Activated T-helper 1 cell treated with anti-CD3 and anti-CD28 coated beads, Interleukin-12 subunit alpha, Interleukin-12 subunit beta, Interleukin-2, Interleukin-4 antibody, amounts not matched to agents 30 ng/mL and 10 ng/mL and 1 ng/mL, durations not matched to agents 14 hours and 24 hours and 36 hours (primary cell): ENCODE measurements at places on chromosomes 2 and 18. TPM values are rescaled to one million over a fixed set of nuclear protein-coding genes. Genes with fewer than 3 reads are reported as not detected.

SLC8A1 gene
- 1.8 and 2.9 TPM in 2 replicates for total RNA-seq

PRKAG3 gene
- total RNA-seq, result not detected in 2 replicates

- H3K27me3 ChIP-seq, result no peaks in the 10 kb centered on the region
- H3K27ac ChIP-seq, result no peak overlapping the region
- H3K4me3 ChIP-seq, result no peak overlapping the region
- H3K4me1 ChIP-seq, result no peaks in the 10 kb centered on the region
- DNase-seq, result no peak
Observed at GRCh38 chr2:67142071-67142470, 255.1 kb upstream of the ETAA1 start.

GRCh38 chr2:170436077-170436943, 258.4 kb downstream of the MYO3B start:
- no peak overlapping the region for H3K4me3 ChIP-seq
- H3K27ac ChIP-seq, result no peak overlapping the region
- H3K36me3 ChIP-seq, result no peaks in the 10 kb centered on the region
- DNase-seq, result no peak
- H3K4me1 ChIP-seq, result peaks cover 21% of the 10 kb centered on the region

GRCh38 chr18:60134806-60135205, 235.0 kb downstream of the PMAIP1 start:
- no peaks in the 10 kb centered on the region for H3K27me3 ChIP-seq
- H3K4me1 ChIP-seq, result no peaks in the 10 kb centered on the region
- DNase-seq, result no peak
- no peaks in the 10 kb centered on the region for H3K36me3 ChIP-seq
- no peak overlapping the region for H3K27ac ChIP-seq
- no peak overlapping the region for H3K4me3 ChIP-seq

- H3K27ac ChIP-seq, result no peak within 1 kb of the TSS
- no peaks in the 10 kb centered on the region for H3K36me3 ChIP-seq
- H3K4me3 ChIP-seq, result no peak within 1 kb of the TSS
- no peaks in the 10 kb centered on the region for H3K27me3 ChIP-seq
- no peak for DNase-seq
- no peaks in the 10 kb centered on the region for H3K4me1 ChIP-seq
Observed at GRCh38 chr18:22417496-22418188, at the start of gene CTAGE1. TSS of gene CTAGE1 (minus strand) at chr18:22417915. CDS start at chr18:22417811, 104 bp downstream.

GRCh38 chr2:166410828-166411472, 35.2 kb upstream of the SCN9A start:
- no peaks in the 10 kb centered on the region for H3K4me1 ChIP-seq
- H3K4me3 ChIP-seq, result no peak overlapping the region
- H3K36me3 ChIP-seq, result no peaks in the 10 kb centered on the region
- no peaks in the 10 kb centered on the region for H3K27me3 ChIP-seq
- no peak for DNase-seq
- no peak overlapping the region for H3K27ac ChIP-seq

DNA sequence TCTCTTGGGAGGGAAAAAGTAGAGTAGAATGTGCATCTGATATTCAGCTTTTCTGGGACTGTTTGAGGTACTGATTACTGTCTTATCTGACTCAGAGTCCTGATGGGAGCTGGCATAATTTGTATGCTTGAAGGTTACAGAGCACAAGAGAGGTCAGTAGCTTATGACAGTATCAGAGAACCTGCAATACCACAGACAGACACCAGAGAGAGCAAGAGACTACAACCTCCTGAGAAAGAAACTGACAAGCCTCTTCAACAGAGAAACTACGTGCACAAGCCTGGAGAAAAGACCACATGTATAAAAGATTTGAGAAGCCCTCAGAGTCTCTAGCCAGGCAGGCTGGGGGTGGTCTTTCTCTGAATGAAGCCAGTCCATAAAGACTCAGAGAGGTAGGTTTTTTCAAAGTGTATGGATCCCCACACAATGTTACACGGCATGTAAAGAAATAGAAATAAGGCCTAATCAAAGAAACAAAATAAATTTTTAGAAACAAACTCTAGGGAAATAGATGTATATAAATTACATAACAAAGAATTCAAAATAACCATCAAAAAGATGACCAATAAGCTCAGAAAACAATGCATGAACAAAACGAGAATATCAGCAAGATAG, 568.3 kb downstream of the LRRTM4 start:
- H3K4me3 ChIP-seq, result no peak overlapping the region
- H3K4me1 ChIP-seq, result no peaks in the 10 kb centered on the region
- no peak for DNase-seq
- H3K36me3 ChIP-seq, result no peaks in the 10 kb centered on the region

DNA sequence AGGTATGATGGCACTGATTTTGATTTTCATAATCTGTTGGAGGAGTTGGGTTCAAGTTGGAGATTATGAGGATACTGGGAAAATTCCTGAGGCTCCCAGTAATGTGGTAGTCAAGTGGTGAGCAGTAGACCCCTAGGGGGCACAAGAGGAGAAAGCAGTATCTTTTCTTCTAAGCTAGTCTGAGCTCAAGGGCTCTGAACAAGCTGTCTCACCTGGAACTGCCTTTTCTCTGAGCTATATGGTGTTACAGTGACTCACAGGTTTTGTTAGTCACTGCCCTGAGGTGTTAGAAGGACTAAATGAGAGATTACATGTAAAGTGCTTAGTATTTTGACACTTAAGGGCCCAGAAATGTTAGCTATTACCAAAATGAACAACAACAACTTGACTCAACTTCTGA, 42.2 kb downstream of the CD302 start:
- H3K27me3 ChIP-seq, result no peaks in the 10 kb centered on the region
- no peak for DNase-seq
- H3K4me1 ChIP-seq, result peaks cover 31% of the 10 kb centered on the region
- H3K36me3 ChIP-seq, result peaks cover 38% of the 10 kb centered on the region

DNA sequence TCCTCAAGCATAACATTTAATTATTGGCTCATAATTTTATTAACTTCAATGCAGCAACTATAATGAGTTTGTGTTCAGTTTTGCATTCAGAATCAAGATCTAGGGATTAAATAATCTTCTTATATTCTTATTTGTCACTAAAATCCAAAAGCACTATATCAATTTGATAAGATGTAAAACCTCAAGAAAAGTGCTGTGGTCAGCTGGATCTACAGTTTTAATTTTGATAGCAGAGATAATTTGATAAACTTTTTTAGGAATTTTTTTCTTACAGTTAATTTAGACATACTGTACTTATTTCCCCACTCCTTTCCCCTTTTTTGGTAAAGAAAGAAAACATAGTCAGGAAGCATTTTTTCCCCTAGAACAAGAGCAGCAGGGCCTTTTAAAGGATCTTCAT, 146.4 kb downstream of the GRB14 start:
- no peak overlapping the region for H3K4me3 ChIP-seq
- no peaks in the 10 kb centered on the region for H3K36me3 ChIP-seq
- no peak for DNase-seq
- H3K27me3 ChIP-seq, result no peaks in the 10 kb centered on the region
- no peak overlapping the region for H3K27ac ChIP-seq
- H3K4me1 ChIP-seq, result no peaks in the 10 kb centered on the region

DNA sequence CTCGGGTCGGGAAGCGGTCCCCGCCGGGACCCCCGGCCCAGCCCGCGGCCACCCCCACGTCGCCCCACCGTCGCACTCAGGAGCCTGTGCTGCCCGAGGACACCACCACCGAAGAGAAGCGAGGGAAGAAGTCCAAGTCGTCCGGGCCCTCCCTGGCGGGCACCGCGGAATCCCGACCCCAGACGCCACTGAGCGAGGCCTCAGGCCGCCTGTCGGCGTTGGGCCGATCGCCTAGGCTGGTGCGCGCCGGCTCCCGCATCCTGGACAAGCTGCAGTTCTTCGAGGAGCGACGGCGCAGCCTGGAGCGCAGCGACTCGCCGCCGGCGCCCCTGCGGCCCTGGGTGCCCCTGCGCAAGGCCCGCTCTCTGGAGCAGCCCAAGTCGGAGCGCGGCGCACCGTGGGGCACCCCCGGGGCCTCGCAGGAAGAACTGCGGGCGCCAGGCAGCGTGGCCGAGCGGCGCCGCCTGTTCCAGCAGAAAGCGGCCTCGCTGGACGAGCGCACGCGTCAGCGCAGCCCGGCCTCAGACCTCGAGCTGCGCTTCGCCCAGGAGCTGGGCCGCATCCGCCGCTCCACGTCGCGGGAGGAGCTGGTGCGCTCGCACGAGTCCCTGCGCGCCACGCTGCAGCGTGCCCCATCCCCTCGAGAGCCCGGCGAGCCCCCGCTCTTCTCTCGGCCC, 13.6 kb downstream of the SPEG start:
- no peaks in the 10 kb centered on the region for H3K36me3 ChIP-seq
- no peak for DNase-seq
- H3K27ac ChIP-seq, result no peak overlapping the region
- H3K4me3 ChIP-seq, result no peak overlapping the region

ESCO1 gene
- total RNA-seq, result 20.7 and 21.5 TPM in 2 replicates

NOSTRIN gene
- total RNA-seq, result not detected in 2 replicates

- no peak overlapping the region for H3K4me3 ChIP-seq
- peaks cover 2% of the 10 kb centered on the region for H3K27me3 ChIP-seq
- no peak for DNase-seq
- no peaks in the 10 kb centered on the region for H3K4me1 ChIP-seq
Observed at GRCh38 chr2:23606196-23606595, 221.2 kb downstream of the KLHL29 start.
